Stimulated activated CD4-positive, alpha-beta T cell treated with anti-CD3 and anti-CD28 coated beads, Interleukin-15, amount 100 ng/mL, for 1 hour (primary cell): ENCODE measurements at places on chromosomes 13 and 19.

GRCh38 chr13:100088273-100088643 is 635 bp upstream of the PCCA start:
- no peak for DNase-seq

DNA sequence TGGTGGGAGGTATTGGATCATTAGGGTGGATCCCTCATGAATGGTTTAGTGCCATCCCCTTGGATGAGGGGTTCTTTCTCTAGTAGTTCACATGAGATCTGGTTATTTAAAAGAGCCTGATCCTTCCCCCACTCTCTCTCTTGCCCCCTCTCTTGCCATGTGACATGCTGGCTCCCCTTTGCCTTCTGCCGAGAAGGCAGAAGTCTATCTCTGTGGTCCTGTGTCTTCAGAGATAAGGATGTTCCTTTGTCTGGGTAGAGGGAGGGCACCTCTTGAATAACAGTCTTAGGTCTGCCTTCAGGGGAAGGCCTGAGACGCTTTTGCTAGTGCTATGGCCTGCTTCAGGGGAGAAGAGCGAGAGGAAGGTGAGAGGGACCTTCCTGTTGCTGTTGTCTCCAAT is 2.0 kb upstream of the ZDHHC20 start:
- DNase-seq, result no peak

GRCh38 chr19:13961826-13962698 is 9.8 kb downstream of the DCAF15 start:
- DNase-seq, result no peak

- DNase-seq, result no peak
These were observed 58.3 kb upstream of the CSNK1A1L start for GRCh38 chr13:37163641-37164265.

GRCh38 chr13:48573213-48574007 is 40.5 kb upstream of the RCBTB2 start:
- no peak for DNase-seq

GRCh38 chr13:39047560-39047959 is 9.3 kb downstream of the NHLRC3 start:
- DNase-seq, result no peak

DNA sequence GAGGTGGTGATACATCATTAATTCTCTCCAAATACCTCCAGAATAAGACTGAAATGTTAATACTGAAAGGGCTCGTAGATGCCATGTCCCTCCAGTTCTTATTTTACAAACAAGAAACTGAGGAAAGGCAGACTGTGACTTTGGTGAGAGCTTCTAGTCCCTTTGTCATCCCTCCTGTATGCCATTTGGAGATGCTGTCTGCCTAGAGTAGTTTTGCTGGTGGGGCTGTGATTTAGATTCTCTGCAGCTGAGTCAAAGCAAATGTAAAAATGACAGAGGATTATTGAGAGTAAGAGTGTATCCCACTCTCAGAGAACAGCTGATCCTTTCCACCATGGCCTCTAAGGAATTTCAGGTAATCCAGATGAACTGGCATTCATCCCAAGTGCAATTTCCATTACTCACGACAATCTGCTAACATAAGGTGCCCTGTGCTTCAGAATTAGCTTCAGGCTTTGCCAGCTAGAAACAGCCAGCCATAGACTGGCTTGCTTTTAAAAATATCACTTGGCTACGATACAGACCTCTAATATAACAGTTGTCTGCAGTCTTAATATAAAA is 16.8 kb downstream of the PABPC3 start:
- no peak for DNase-seq

- no peak for DNase-seq
These were observed 77.9 kb downstream of the GNG7 start for GRCh38 chr19:2624537-2625091.

DNA sequence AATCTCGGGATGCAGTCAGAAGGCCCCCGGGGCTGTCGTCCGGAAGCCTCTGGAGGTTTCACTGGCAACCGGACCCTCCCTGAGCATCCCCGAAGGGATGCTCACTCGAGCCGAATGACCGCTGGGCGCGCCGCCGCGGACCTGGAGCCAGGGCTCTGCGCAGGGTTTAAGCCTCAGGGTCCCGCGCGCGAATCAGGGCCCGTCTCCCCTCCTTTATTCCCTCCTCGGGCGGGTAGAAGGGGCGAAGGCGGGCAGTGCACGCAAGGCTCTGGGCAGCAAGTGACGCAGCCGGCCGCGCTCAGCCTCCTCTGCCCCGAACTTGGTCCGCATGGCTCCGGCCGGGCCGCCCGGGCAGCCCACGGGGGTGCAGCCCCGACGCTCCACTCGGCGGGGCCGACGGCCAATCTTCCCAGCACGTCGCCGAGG is 572 bp downstream of the SHISA2 start:
- DNase-seq, result no peak

- no peak for DNase-seq
These were observed 134.5 kb upstream of the KL start for GRCh38 chr13:32881777-32882145.

DNA sequence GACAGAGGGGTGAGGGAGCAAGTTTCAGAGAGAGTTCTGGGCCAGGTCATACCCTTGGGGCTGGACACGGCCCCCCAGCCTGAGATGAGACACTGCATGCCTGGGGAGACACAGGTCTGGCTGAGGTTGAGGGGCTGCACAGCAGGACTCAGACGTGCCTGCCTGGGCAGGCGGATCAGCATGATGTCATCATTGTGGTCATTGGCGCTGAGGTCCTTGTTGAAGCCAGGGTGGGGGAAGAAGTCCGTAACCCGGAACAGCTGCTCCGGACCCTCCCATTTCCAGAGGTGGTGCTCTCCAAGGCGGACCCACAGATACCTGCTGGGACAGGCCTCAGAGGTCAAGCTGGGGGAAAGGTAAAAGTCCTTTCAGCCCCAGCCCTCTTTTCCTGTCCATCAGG is 5.0 kb upstream of the KLK8 start:
- no peak for DNase-seq

DNA sequence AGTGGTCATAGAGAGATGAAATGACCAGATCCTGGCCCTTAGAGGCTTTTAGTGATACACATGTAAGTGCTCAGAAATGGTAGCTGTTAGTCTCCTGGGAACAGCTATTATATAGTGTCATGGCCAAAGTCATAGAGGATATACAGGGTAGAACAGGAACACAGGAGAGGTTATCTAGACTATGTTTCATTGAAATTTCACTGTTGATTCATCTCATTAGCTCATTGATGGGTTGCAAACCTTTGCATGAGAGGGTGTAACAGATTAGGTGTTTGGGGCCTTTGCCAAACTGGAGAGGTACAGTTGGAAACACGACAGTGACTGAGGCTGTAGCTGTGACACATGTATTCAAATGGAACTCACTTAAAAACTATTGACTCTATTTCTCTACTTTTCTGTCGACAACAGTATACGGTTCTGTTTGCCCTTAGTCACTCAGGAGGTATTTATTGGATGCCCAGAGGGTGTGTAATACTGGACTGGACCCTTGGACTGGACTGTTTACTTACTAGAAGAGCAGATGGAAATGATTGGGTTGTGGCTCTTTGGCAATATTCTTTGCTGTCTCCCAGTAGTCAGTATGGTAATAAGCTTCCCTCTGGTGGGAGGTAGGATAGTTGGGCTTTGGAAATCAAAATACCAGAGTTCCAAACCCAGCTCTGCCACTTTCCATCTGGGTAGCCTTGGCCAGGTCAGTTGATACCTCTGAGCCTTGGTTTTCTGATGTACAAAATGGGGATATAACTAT is 29.8 kb downstream of the ARHGAP35 start:
- no peak for DNase-seq

GRCh38 chr19:44055870-44056269 is 4.0 kb downstream of the ZNF223 start:
- no peak for DNase-seq

DNA sequence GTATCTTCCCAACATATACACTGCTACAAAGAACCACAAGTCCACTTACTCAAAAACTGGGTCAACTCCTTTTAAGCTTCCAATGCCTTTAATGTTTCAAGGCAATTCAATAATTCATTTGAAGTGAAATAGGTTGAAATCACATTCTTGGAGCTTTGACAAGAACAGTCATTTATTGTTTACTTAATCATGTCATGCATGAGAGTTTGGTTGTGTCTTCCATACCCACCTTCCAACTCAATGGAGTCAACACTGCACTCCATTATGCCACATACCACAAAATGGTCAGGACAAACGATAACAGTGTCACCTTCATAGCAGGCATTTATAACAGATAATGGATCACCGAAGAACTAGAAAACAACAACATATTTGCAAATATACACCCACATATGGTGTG is 506.3 kb downstream of the UQCRFS1 start:
- DNase-seq, result no peak

- DNase-seq, result no peak
These were observed 54.6 kb downstream of the NAA16 start for GRCh38 chr13:41365631-41366030.

- no peak for DNase-seq
These were observed 664 bp upstream of the HCN2 start for GRCh38 chr19:588741-589692.

DNA sequence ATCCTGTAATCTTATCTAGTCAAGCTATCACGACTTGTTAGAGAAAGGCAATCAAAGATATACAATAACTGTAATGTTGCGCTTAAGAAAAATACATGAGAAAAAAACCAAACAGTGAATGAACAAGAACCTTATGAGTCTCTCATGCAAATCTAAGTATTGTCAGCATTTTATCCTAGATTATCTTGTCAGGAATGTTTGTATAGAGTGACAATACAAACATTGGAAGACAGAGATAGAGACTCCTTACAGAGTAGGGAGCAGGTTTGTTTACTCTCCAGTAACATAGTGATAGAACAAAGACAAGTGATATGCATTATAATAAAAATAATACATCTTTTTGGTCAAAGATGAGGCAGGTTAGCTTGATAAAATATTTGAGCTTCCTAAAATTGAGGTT is 444.8 kb downstream of the SLITRK5 start:
- no peak for DNase-seq

GRCh38 chr19:56839652-56840450 is 675 bp downstream of the PEG3 start:
- DNase-seq, result no peak

DNA sequence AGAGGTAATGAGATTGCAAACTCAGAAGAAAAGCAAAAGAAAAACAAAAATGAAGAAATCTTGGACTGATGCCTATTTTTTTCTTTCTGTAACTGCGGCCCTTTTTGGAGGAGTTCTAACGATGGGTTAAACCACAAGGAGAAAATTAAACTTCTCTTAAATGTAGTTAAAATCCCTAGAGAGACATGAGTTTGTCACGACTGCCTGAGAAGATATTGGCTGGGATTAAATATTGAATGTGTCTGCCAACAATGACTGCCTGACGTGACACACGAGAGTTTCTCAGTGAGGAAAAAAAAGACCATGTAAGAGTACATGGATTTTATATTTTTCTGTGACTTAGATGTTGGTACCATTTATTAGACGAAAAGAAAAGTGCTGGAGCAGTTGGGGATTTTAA is 1013.4 kb downstream of the PCDH9 start:
- no peak for DNase-seq

DNA sequence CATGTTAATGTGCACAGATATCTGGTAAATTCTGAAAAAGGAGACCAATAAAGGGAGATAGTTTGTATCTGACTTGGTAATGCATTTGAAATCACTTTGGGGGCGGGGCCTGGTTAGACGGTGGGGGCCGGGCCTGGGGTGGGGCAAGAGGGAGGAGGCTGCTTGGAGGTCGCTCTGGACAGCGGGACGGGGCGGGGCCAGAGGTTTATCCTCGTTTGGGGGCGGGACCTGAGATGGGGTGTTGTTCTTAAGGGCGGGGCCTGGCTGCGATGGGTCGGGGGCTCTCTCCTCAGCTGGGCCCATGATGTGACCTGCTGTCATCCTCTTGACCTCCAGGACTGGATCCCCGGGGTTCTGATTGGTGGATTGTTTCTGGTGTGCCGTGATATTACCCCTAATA is 4.9 kb upstream of the ZNF808 start:
- DNase-seq, result no peak

GRCh38 chr13:106415971-106416370 is 119.5 kb downstream of the EFNB2 start:
- DNase-seq, result no peak

GRCh38 chr13:30676672-30677071 is 58.7 kb upstream of the ALOX5AP start:
- no peak for DNase-seq

DNA sequence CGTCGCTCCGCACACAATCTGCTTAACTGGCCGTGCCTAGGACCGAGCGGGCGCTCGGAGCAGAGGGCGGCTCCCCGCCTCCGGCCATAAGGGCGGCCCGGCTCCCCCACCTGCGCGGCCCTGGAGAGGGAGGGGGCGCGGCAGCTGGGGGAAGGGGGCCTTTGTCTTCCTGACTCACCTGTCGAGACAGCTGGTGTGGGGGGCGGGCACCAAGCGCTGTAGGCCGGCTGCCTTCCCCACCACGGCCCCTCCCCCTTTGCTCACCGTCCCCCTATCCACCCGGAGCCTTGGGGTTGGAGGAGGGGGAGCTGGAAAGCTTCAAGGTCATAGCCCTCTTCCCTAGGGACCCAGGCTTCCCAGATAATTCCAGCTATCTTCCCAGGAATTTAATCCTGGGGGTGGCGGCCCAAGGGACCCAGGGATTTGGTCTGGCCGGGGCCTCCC is 1.2 kb downstream of the VASP start:
- no peak for DNase-seq

GRCh38 chr13:34967851-34968562 is 25.9 kb downstream of the NBEA start:
- DNase-seq, result no peak

GRCh38 chr13:113292021-113292862 is 4.8 kb upstream of the LAMP1 start:
- no peak for DNase-seq

- DNase-seq, result no peak
These were observed 92.9 kb downstream of the SOX1 start for GRCh38 chr13:112159575-112160547.

- no peak for DNase-seq
These were observed 2.1 kb downstream of the CEBPA start for GRCh38 chr19:33300009-33300893.

GRCh38 chr13:73535341-73535740 is 476.5 kb downstream of the KLF5 start:
- DNase-seq, result no peak

- DNase-seq, result no peak
These were observed 1540.9 kb upstream of the MIR17HG start for GRCh38 chr13:89806594-89806993.

- peak; percentile 57 for DNase-seq
These were observed 6.7 kb upstream of the PLIN4 start for GRCh38 chr19:4524808-4525562.

DNA sequence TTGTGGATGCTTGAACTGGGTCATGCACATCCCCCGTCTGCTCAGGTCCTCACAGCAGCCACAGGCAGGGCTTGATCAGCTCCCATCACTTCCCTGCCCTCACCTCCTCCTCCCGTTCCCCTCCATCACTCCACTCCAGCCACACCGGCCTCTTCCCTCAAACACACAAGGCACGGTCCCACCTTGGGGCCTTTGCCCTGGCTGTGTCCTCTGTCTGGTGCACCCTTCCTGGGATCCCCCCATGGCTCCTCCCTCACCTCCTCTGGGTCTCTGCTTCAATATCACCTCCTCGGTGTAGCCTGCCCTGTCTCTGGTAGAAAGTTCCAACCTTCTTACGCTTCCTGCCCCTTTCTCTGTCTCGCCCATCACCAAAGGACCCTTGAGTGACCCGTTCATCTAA is 16.0 kb downstream of the GTPBP3 start:
- DNase-seq, result no peak

GRCh38 chr19:18795540-18795939 is 4.4 kb upstream of the COMP start:
- DNase-seq, result no peak

GRCh38 chr13:40120781-40121180 is 465.3 kb downstream of the COG6 start:
- DNase-seq, result no peak

- no peak for DNase-seq
These were observed 16.6 kb downstream of the CHST8 start for GRCh38 chr19:33638167-33639034.

- no peak for DNase-seq
These were observed 68.6 kb downstream of the DPF1 start for GRCh38 chr19:38155453-38155852.
